ENCODE measurements at places on chromosomes 16 and 17. TPM values are rescaled to one million over a fixed set of nuclear protein-coding genes. Genes with fewer than 3 reads are reported as not detected.

DNA sequence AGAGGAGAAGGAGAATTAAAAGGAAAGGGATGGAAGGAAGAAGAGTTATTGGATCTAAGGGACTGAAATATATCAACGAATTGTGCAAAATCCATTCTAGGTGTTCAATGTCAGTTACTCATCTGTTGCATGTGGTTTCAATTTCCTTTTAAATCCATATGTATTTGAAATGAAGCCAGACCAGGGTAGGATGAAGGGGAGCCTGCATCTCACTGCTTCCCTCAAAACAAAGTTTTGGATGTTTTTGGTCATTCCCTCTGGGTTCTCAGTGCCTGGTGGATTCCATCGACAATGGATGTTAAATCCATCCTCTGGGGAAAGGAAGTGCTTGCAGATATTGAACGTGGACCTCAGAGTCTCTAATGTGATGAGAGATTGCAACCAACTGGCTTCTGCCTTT is 103.5 kb upstream of the XYLT1 start:
- no peaks in the 10 kb centered on the region for H3K36me3 ChIP-seq
- H3K27me3 ChIP-seq, result no peaks in the 10 kb centered on the region
- H3K4me3 ChIP-seq, result no peak overlapping the region
- no peak for DNase-seq
- H3K27ac ChIP-seq, result no peak overlapping the region
- H3K4me1 ChIP-seq, result no peaks in the 10 kb centered on the region

DNA sequence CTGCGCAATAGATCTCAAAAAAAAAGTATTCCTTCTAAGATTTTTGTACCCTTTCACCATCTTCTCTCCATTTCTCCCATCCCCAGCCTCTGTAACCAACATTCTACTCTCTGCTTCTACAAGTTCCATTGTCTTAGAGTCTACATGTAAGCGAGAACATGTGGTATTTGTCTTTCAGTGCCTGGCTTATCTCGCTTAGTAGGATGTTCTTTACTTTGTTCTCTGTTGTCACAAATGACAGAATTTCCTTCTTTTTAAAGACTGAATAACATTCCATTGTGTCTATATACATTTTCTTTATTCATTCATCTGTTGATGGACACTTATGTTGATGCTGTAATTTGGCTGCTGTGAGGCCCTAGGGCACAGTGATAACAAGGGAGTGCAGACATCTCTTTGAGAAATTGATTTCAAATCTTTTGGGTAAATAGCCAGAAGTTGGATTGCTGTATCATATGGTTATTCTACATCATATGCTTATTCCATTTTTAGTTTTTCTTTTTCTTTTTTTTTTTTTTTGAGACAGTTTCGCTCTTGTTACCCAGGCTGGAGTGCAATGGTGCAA is 37.7 kb upstream of the MYH10 start:
- DNase-seq, result no peak
- H3K4me3 ChIP-seq, result no peak overlapping the region
- no peak overlapping the region for H3K27ac ChIP-seq
- peaks cover 2% of the 10 kb centered on the region for H3K4me1 ChIP-seq

GRCh38 chr16:14611660-14612059 is 18.4 kb downstream of the PARN start:
- peaks cover 8% of the 10 kb centered on the region for H3K36me3 ChIP-seq
- H3K27ac ChIP-seq, result no peak overlapping the region
- H3K27me3 ChIP-seq, result no peaks in the 10 kb centered on the region
- no peaks in the 10 kb centered on the region for H3K4me1 ChIP-seq

DNA sequence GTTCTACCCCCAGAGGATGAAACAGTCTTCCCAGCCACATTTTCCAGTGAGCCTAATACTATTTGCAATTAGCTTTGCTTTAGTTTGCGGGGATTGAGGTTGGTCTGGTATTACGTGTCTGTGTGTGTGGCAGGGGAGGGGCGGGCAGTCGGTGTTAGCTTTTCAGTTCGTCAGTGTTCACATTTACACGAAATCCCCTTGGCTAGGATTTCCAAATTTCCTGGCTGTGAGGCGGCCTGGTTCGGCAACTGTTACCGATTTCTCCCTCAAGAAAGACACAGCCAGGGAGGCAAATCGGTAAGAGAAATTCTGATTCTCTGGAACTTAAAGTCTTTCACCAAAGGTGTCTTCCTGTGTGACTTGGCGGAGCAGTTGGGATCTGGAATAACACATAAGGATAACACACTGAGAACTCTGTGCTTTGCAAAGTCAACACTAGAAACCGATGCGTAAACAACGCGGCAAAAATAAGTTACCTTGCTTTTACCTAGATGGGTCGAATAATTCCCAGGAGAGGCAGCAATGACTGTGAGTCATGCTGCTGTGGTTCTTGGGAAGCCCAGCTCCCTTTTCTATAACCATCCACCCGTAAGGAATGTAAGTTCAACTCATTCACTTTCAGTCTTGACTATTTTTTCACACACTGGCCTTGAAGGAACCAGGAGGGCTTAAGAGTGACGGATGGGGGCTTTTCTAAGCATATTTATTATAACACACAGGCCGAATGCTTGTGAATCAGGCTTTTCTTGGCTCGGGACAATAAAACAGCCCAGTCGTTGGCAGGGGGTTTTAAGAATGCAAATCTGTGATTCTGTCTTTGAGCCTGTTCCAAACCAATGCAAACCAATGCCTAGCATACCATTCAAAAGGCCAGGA is 24.2 kb downstream of the GPRC5B start:
- peak overlapping the region; percentile 57 for H3K27ac ChIP-seq
- peaks cover 4% of the 10 kb centered on the region for H3K4me1 ChIP-seq
- DNase-seq, result no peak
- peaks cover 21% of the 10 kb centered on the region for H3K36me3 ChIP-seq
- H3K27me3 ChIP-seq, result no peaks in the 10 kb centered on the region

DNA sequence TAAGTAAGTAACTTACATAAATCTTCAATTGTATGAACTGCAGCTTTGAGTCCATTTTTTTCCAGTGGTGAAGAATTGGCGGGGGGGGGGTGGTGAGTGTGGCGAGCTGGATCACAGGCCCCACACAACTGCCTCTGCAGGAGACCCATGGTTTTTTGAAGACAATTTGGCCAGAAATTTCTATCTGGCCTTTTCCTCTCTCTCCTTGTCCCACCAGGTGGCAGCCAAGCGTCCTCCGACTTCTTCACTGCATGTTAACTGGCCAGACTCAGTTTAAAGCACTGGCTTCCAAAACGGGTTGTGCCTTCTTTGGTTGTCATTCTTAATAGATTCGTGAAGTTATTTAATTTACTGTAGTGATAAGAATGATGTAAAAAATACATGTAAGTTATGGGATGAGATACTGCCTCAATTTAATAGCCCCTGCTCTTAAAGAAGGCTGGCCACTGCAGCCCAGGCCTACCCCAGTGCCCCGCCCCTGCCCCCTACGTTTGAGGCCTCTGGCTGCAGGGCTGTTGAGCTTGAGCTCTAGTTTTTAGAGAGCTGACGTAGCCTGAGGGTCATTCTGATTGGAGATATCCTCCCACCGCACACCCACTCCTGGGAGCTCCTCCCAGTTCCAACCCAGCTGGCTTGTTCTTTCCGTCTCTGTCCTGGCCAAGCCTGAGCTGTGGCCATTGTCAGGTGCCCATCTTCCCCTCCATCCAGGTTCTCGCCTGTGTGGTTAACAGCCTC is 36.4 kb downstream of the AKAP1 start:
- no peak overlapping the region for H3K4me3 ChIP-seq
- no peak overlapping the region for H3K27ac ChIP-seq
- H3K27me3 ChIP-seq, result no peaks in the 10 kb centered on the region
- DNase-seq, result peak; percentile 80

DNA sequence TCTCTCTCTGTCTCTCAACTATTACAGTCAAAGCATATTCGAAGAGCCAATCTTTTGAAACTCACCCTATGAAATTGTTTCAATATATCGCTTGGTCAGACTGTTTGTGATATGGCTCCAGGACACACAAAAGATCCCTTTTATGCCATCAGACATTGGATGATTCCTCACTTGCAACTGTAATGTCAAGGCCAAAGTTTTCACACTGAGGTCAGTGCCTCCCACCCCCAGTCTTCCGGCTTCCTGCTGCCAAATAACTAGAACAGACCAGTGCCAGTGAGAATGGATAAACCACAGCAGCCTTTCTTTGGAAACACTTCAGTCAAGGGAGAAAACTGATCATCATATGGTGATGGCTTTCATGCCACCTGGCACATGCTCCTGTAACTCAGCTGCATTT is 321.9 kb upstream of the ZFHX3 start:
- no peak overlapping the region for H3K4me3 ChIP-seq
- H3K27ac ChIP-seq, result no peak overlapping the region
- H3K36me3 ChIP-seq, result no peaks in the 10 kb centered on the region
- H3K4me1 ChIP-seq, result no peaks in the 10 kb centered on the region
- H3K27me3 ChIP-seq, result no peaks in the 10 kb centered on the region
- DNase-seq, result no peak

The SMTNL2 gene
- total RNA-seq, result 25.6 TPM

GRCh38 chr17:82200743-82201497 is 11.7 kb downstream of the CCDC57 start:
- no peak overlapping the region for H3K27ac ChIP-seq
- H3K4me3 ChIP-seq, result no peak overlapping the region

- no peak overlapping the region for H3K4me3 ChIP-seq
These were observed 46.9 kb downstream of the NDEL1 start for GRCh38 chr17:8482546-8482945.

DNA sequence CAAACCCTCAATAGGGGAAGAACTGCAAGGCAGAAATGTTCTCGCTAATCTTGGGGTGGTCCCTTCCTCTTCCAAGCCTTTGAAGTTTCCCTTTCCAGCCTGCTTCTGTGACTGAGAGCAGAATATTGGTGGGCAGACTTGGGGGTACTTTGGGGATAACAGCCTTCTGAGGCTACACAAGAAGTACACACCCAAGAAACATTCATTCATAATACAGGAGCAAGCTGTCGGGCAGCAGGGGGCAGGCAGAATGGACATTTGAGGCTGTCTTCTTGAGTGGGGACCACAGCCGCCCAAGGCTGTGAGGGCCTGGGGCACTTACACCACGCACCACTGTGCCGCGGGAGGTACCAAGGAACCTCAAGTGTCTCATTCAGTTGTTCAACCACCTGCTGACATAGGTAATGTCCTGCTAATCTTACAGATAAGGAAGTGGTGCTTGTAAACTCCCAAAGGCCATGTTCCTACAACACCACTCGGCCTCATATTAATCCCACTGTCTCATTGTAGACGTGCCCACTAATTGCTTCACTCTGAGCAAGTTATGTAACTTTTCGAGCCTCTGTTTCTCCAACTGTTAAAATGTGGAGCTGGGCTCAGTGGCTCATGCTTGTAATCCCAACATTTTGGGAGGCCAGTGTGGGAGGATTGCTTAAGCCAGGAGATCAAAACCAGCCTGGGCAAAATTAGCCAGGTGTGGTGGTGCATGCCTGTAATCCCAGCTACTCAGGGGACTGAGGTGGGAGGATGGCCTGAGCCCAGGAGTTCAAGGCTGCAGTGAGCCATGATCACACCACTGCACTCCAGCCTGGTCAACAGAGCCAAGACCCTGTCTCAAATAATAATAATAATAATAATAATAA is 2.5 kb upstream of the MRPS23 start:
- H3K4me1 ChIP-seq, result no peaks in the 10 kb centered on the region
- no peak for DNase-seq
- H3K4me3 ChIP-seq, result no peak overlapping the region
- no peaks in the 10 kb centered on the region for H3K27me3 ChIP-seq
- no peaks in the 10 kb centered on the region for H3K36me3 ChIP-seq

The ADAM11 gene
- 0.28 TPM for total RNA-seq

The EEF2KMT gene
- total RNA-seq, result 12.8 TPM

GRCh38 chr17:41360296-41360995 is 9.2 kb downstream of the KRT33B start:
- no peak overlapping the region for H3K27ac ChIP-seq
- no peaks in the 10 kb centered on the region for H3K4me1 ChIP-seq
- no peaks in the 10 kb centered on the region for H3K36me3 ChIP-seq
- no peak overlapping the region for H3K4me3 ChIP-seq
- no peak for DNase-seq

DNA sequence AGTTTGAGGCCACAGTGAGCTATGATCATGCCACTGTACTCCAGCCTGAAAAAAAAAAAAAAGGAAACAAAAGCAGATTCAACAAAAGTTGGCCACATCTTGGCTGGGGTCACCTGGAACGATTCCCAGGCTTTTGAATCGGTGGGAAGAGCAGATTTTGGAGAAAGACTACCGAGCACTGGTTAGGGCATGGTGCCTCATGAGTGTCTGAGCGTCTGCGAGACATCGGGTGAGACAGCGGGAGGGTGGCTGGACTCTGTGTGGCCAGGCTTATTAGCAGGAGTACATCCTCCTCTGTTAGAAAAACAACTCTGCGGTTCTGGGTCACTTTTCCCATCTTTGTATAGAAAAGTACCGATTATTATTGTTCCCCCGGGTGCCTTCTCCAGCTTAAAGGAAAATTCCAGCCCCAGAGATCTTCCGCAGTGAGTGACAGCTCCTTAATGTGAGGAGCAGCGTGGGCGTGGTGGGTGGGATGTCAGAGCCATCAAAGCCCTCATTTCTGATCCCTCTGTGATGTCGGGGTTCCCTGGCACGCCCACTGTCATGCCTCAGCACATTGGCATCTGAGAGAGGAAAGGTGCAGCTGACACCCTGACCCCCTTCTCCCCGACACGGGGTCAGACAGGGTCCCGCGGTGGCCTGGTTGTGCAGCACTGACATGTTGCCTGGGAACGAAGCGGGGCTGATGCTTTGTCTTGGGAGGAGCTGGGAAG is 6.9 kb downstream of the RGS9 start:
- DNase-seq, result no peak
- H3K27me3 ChIP-seq, result no peaks in the 10 kb centered on the region
- H3K4me1 ChIP-seq, result no peaks in the 10 kb centered on the region
- no peak overlapping the region for H3K4me3 ChIP-seq
- H3K27ac ChIP-seq, result no peak overlapping the region

DNA sequence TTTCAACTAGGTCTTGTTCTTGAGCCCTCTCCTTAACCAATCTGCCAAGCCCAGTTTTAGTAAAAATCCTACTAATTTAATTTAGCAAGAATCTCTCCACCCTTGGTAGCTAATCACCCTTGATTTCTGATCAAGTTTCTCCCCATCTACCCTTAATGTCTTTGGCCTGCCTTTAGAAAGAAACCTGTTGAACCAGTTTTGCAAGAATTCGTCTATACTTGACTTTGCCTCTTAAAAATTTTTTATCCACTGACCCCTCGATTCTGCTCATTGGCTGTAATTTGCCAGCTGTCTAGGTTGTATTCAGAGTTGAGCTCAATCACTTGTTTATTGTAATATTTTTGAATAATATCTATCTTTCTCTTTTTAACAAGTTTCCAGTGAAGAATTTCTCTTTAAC is 1138.5 kb downstream of the CDH11 start:
- H3K27me3 ChIP-seq, result no peaks in the 10 kb centered on the region
- no peaks in the 10 kb centered on the region for H3K4me1 ChIP-seq
- H3K27ac ChIP-seq, result no peak overlapping the region
- DNase-seq, result no peak

The NTN1 gene
- total RNA-seq, result 1.8 TPM

GRCh38 chr17:82097184-82097918 is 685 bp downstream of the FASN start:
- H3K27me3 ChIP-seq, result no peaks in the 10 kb centered on the region
- peaks cover 12% of the 10 kb centered on the region for H3K4me1 ChIP-seq
- peak; percentile 89 for DNase-seq
- H3K36me3 ChIP-seq, result peaks cover 11% of the 10 kb centered on the region
- peak overlapping the region; percentile 46 for H3K4me3 ChIP-seq
- H3K27ac ChIP-seq, result peak overlapping the region; percentile 67

The PSMD11 gene
- total RNA-seq, result 67.5 TPM

GRCh38 chr16:9302072-9302471 is 210.6 kb downstream of the HAPSTR1 start:
- no peaks in the 10 kb centered on the region for H3K36me3 ChIP-seq
- H3K27me3 ChIP-seq, result no peaks in the 10 kb centered on the region
- no peaks in the 10 kb centered on the region for H3K4me1 ChIP-seq
- H3K27ac ChIP-seq, result no peak overlapping the region
- no peak overlapping the region for H3K4me3 ChIP-seq
- DNase-seq, result peak; percentile 70

GRCh38 chr16:56300242-56300623 is 108.9 kb downstream of the GNAO1 start:
- no peak overlapping the region for H3K27ac ChIP-seq
- no peak for DNase-seq
- no peaks in the 10 kb centered on the region for H3K27me3 ChIP-seq

Measured in kidney (tissue), 22 donors.